ENCODE measurements at places on chromosomes 11 and 22. TPM values are rescaled to one million over a fixed set of nuclear protein-coding genes. Genes with fewer than 3 reads are reported as not detected.

UBQLNL gene
- 0.53 TPM for polyA plus RNA-seq

NEFH gene
- polyA plus RNA-seq: 0.23 TPM

CEP126 gene
- polyA plus RNA-seq: 2.1 TPM

ST3GAL4 gene
- 5.7 TPM for polyA plus RNA-seq

MRGPRF gene
- 4.2 TPM for polyA plus RNA-seq

A4GALT gene
- polyA plus RNA-seq: 13.2 TPM

RIC8A gene
- polyA plus RNA-seq: 47.1 TPM

GRCh38 chr11:64923944-64924909 is at the start of gene PPP2R5B:
Gene PPP2R5B (plus strand): TSS chr11:64924689. CDS start chr11:64925735, 1,046 bp downstream.
- no peaks in the 10 kb centered on the region for H3K27me3 ChIP-seq
- DNase-seq: peak; percentile 94
- H3K4me3 ChIP-seq: peak within 1 kb of the TSS; percentile 90
- peaks cover 4% of the 10 kb centered on the region for H3K4me1 ChIP-seq
- no peaks in the 10 kb centered on the region for H3K36me3 ChIP-seq

GRCh38 chr11:74846770-74847169 is 98.1 kb downstream of the RNF169 start:
- peaks cover 47% of the 10 kb centered on the region for H3K36me3 ChIP-seq
- no peak for DNase-seq
- no peaks in the 10 kb centered on the region for H3K4me1 ChIP-seq
- H3K27ac ChIP-seq: no peak overlapping the region
- H3K4me3 ChIP-seq: no peak overlapping the region
- no peaks in the 10 kb centered on the region for H3K27me3 ChIP-seq

DNA sequence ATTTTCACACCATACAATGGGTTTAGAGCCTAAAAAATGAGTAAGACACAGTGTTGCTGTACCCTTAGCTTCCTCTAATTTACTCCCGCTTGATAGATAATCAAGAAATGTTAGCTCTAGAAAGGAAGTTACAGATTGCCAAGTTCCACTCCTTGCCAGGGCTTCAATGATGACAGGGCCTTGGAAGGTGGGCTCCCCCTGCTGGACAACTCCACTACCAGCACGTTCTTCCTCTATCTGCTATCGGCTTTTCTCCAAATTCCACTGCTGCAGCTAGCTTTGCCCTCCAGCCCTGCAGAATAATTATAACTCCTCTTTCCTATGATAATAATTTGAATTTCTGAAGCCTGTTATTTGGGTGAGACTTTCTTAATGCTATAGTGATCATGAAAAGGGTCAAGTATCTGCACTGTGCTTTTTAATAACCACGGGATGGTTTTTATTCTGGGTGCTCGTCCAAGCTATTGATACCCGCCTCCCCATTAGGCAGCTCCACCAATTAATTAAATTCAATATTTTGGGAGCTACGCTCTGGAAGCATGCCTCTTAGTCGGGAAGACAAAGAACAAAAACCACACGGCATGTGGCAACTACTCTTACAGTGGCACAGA is 9.0 kb downstream of the SYN3 start:
- H3K4me1 ChIP-seq: no peaks in the 10 kb centered on the region
- no peaks in the 10 kb centered on the region for H3K27me3 ChIP-seq
- peak; percentile 78 for DNase-seq
- no peak overlapping the region for H3K27ac ChIP-seq
- H3K36me3 ChIP-seq: no peaks in the 10 kb centered on the region

GRCh38 chr11:14117632-14118031 is 155.1 kb downstream of the SPON1 start:
- no peaks in the 10 kb centered on the region for H3K36me3 ChIP-seq
- no peak for DNase-seq
- no peak overlapping the region for H3K27ac ChIP-seq
- H3K4me3 ChIP-seq: no peak overlapping the region
- H3K27me3 ChIP-seq: no peaks in the 10 kb centered on the region

- no peaks in the 10 kb centered on the region for H3K27me3 ChIP-seq
- DNase-seq: no peak
- H3K4me1 ChIP-seq: no peaks in the 10 kb centered on the region
- H3K4me3 ChIP-seq: no peak overlapping the region
Measured at GRCh38 chr11:122559734-122560382, 95.7 kb upstream of the UBASH3B start.

DNA sequence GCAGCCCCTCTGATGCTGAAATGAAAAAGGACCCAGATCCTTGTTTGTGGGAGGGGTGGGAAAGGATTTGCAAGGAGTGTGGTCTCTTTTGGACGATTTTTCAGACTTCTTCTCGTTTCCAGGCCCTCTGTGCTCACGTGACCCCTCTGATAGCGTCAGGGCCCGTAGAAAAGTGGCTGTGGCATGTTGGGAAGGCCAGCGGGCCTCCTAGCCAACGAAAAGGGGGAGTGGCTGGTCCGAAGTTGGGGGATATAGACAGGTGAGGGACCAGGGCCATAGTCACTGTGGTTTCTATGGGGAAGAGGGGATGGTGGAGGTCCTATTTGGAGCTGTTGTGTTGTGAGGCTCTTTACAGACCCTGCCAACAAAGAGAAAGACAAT is 6.6 kb downstream of the PARVB start:
- H3K4me3 ChIP-seq: no peak overlapping the region
- H3K36me3 ChIP-seq: no peaks in the 10 kb centered on the region
- H3K4me1 ChIP-seq: no peaks in the 10 kb centered on the region
- no peak overlapping the region for H3K27ac ChIP-seq

DNA sequence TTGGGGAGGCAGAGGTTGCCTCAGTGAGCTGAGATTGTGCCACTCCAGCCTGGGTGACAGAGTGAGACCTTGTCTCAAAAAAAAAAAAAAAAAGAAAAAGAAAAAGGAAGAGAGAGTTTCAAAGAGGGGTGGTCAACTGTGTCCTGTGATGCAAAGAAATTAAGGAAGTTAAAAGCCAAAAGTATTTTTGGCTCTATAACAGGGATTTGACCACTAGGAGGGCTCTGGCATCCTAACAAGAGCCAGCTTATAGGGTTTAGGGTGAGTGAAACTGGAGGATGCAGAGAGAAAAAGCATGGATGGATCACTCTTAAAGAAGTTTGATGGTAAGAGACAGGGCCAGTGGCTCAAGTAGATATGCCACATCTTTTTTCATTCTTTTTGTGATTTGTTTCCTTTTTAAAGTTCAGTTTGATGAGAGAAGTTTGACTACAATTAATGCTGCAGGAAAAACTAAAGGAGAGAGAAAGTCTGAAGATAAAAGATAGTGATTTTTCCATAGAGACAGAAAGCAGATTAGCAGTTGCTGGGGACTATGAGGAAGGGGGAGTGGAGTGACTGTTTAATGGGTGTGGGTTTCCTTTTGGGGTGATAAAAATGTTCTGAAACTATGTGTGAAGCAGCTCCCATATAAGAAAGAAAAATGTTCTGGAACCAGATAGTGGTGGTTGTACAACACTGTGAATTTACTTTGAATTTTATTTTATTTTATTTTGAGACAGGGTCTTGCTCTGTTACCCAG is 11.1 kb upstream of the MICAL2 start:
- H3K36me3 ChIP-seq: no peaks in the 10 kb centered on the region
- no peak overlapping the region for H3K4me3 ChIP-seq
- H3K4me1 ChIP-seq: no peaks in the 10 kb centered on the region
- H3K27me3 ChIP-seq: no peaks in the 10 kb centered on the region
- DNase-seq: no peak
- no peak overlapping the region for H3K27ac ChIP-seq

- no peaks in the 10 kb centered on the region for H3K36me3 ChIP-seq
- no peaks in the 10 kb centered on the region for H3K27me3 ChIP-seq
- no peak for DNase-seq
- H3K4me1 ChIP-seq: no peaks in the 10 kb centered on the region
Measured at GRCh38 chr11:8937159-8937558, 4.4 kb upstream of the C11orf16 start.

- no peak overlapping the region for H3K4me3 ChIP-seq
- no peaks in the 10 kb centered on the region for H3K4me1 ChIP-seq
- no peaks in the 10 kb centered on the region for H3K36me3 ChIP-seq
- H3K27me3 ChIP-seq: no peaks in the 10 kb centered on the region
- DNase-seq: no peak
Measured at GRCh38 chr11:110526323-110526722, 96.6 kb downstream of the FDX1 start.

DNA sequence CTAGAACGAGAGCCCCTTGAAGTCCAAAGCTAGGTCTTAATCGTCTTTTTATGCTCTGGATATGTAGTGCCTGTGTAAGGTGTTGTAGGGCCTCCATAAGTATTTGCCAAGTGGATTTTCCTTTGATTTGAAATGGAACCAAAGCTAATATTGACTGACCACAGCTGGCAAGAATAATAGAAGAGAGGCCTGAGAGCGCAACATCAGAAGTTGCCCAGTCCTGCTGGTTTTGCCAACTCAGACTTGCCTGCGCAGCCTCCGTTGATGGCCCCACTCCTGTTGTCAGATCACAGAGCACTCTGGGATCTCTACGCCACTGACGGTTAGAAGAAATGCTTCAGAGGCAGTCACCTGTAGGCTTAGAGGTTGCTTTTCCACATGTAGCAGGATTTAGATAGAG is 251.2 kb downstream of the TENM4 start:
- peak; percentile 58 for DNase-seq
- no peak overlapping the region for H3K27ac ChIP-seq
- H3K4me1 ChIP-seq: no peaks in the 10 kb centered on the region

GRCh38 chr22:30702856-30703255 is 8.2 kb downstream of the OSBP2 start:
- no peaks in the 10 kb centered on the region for H3K27me3 ChIP-seq
- H3K27ac ChIP-seq: no peak overlapping the region
- no peak overlapping the region for H3K4me3 ChIP-seq
- H3K36me3 ChIP-seq: no peaks in the 10 kb centered on the region

GRCh38 chr11:83042964-83043711 is 28.6 kb downstream of the RAB30 start:
- no peaks in the 10 kb centered on the region for H3K27me3 ChIP-seq
- peaks cover 6% of the 10 kb centered on the region for H3K4me1 ChIP-seq
- no peaks in the 10 kb centered on the region for H3K36me3 ChIP-seq
- no peak overlapping the region for H3K27ac ChIP-seq
- H3K4me3 ChIP-seq: no peak overlapping the region

DNA sequence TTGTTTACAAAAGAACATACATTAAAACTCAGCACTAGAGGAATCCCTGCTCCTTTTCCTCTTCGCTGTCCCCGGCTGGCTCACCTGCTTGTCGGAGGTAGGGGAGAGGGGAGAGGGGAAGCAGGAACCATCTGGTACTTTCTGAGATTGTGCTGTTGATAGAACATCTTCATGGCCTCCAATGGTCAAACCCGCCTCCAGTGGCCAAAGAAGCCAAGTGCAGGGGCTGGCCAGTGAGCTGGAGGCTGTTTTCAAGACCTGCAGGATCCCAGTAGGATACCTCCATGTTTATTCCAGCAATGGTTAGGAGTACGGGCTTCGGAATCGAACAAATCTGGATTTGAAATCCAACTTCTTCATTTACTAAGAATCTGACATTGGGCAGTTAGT is 92.6 kb downstream of the PKNOX2 start:
- no peak overlapping the region for H3K27ac ChIP-seq
- no peak overlapping the region for H3K4me3 ChIP-seq
- no peaks in the 10 kb centered on the region for H3K4me1 ChIP-seq
- H3K27me3 ChIP-seq: no peaks in the 10 kb centered on the region
- H3K36me3 ChIP-seq: no peaks in the 10 kb centered on the region
- no peak for DNase-seq

GRCh38 chr22:35410663-35411034 is 10.7 kb downstream of the MCM5 start:
- peaks cover 5% of the 10 kb centered on the region for H3K36me3 ChIP-seq
- H3K4me1 ChIP-seq: no peaks in the 10 kb centered on the region
- H3K27ac ChIP-seq: peak overlapping the region; percentile 13
- no peak for DNase-seq

- H3K4me1 ChIP-seq: peaks cover 3% of the 10 kb centered on the region
- DNase-seq: no peak
- H3K27me3 ChIP-seq: no peaks in the 10 kb centered on the region
- H3K36me3 ChIP-seq: no peaks in the 10 kb centered on the region
Measured at GRCh38 chr11:453564-453963, 3.5 kb downstream of the PTDSS2 start.

DNA sequence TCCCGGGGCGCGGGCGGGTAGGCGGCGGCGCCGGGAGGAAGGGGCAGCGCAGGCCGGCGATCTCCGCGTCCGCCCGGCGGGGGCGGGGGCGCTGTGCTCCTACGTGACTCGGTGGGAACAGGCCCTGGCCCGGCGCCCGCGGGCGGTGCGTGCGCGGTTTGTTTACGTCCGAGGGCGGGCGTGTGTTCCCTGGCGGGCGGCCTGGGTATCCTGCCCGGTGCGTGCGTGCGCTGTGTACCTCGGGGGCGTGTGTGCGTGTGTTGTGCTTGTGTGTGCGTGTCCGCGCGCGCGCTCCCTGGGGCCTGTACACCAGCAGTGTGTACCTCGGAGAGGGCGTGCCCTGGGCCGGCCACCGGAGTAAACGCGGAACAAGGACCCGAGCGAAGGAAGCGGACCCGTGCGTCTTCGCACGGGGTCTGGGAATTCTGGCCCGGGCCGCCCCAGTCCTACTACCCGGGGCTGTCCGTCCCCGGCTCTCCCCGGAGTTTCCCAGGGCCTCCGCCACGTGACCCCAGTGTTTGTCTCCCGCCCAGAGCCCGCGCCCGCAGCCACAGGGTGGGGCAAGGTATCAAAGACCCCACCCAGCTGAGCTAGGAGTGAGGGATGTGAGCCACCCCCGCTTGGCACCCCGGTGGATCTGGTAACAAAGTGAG is 769 bp downstream of the MAFF start:
- no peaks in the 10 kb centered on the region for H3K27me3 ChIP-seq
- H3K4me3 ChIP-seq: peak overlapping the region; percentile 77
- no peaks in the 10 kb centered on the region for H3K36me3 ChIP-seq
- no peaks in the 10 kb centered on the region for H3K4me1 ChIP-seq
- peak; percentile 93 for DNase-seq

DNA sequence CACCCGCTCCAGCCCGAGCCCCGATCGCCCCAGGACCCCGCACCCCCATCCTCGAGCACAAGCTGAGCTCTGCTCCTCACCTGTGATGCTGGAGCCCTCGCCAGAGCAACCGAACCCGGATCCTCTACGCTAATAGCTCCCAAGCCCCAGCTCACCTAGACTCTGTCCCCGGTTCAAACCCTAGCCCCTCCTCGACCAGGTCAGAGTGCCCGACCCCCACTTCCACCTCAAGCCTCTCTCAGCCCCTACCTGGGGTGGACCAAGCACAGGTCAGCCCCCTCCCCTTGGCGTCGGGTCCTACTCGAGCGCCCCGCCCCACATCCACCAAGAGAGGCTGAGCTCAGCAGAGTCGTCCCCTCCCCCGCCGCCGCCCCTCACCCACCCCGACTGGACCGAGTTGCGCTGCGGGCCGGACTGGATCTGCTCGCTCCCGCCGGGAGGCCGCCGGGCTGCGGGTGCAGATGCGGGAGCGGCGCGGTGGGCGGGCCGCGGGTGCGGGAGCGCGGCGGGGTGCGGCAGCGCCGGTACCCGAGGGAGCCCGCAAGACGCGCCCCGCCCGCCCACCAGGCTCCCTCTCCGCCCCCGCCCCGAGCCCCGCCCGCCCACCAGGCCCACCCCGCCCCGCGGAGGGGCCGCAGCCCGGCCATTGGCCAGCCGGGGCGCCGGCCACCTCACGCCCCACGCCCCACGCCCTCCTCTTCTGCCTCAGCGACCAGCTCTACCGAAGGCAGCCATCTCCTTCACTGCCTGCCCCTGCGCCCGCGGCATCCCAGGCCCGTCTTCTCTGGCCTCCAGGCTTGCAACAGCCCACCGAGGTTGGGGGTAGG is 577 bp upstream of the DKK3 start:
- no peak overlapping the region for H3K27ac ChIP-seq
- no peak for DNase-seq
- H3K27me3 ChIP-seq: no peaks in the 10 kb centered on the region
- no peaks in the 10 kb centered on the region for H3K4me1 ChIP-seq
- H3K36me3 ChIP-seq: no peaks in the 10 kb centered on the region
- peak overlapping the region; percentile 33 for H3K4me3 ChIP-seq

Data from pancreas (tissue), 10 donors.